EL (cell line): ENCODE measurements at places on chromosomes 5 and 9.

- DNase-seq, result no peak
Measured at GRCh38 chr5:851553-851952, 767 bp upstream of the ZDHHC11 start.

- peak; percentile 93 for DNase-seq
Measured at GRCh38 chr9:33452828-33453271, 5.5 kb upstream of the AQP3 start.

- DNase-seq, result no peak
Measured at GRCh38 chr5:77425420-77425819, 66.7 kb downstream of the WDR41 start.

GRCh38 chr9:16625811-16626210 is 244.7 kb downstream of the BNC2 start:
- peak; percentile 75 for DNase-seq

- DNase-seq, result peak; percentile 8
Measured at GRCh38 chr5:83554686-83555085, 83.1 kb downstream of the VCAN start.

DNA sequence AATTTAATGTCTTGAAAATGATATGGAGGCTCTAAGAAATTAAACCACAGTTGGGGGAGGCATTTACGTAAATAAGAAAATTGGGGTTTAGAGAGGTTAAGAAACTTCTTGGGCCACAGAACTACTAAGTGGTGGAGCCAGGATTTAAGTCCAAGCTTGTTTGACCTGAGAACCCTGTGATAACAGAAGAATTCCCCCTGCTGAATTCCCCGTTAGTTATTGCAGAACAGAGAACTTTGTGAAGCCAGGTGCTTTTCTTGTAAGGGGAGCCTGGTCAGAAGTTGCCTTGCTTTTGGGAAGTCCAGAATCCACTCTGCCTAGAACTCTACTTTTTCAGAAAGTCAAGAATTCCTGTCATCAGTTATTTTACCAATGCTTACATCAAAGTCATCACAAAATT is 309.3 kb upstream of the SEMA6A start:
- DNase-seq, result no peak

- DNase-seq, result no peak
Measured at GRCh38 chr5:32646061-32646969, 61.0 kb downstream of the SUB1 start.

DNA sequence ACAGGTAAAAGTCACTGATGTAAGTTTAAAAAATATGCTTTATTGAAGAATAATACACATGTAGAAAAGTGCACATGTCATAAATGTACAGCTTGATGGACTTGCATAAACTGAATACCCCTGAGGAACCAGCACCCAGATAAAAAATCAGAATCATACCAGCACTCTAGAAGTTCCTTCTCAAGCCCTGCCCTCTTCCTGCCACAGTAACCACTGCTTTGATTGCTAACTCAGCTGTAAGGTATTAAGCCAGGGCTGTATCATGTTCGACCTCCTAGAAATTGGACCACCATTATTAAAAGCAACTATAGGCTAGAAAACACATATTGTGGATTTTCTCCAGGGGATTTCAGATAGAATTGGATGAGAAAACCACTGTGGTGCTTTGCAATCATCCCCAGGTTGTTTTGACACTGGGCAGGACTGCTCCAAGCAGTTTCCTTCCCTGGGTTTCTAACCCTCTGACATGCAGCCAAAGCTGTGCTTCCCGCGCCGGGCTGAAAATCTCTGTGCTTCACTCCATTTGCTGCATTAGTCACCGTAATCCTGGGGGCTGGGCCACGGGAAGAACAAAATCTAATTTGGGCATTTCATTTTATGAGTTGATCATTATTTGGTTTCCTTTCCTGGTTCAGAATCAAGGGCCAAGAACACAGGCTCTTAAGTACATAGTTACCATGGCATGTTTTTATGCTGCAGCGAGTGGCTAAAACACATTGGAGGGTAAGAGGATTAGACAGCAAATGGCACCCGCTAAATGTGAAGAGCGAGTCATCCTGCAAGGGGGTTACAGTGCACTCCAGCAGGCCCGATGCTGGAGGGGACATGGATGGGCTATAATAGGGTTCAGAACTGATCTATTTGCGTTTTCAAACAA is 139.4 kb upstream of the IL12B start:
- DNase-seq, result no peak

- no peak for DNase-seq
Measured at GRCh38 chr9:15635752-15636151, 82.9 kb downstream of the CCDC171 start.

DNA sequence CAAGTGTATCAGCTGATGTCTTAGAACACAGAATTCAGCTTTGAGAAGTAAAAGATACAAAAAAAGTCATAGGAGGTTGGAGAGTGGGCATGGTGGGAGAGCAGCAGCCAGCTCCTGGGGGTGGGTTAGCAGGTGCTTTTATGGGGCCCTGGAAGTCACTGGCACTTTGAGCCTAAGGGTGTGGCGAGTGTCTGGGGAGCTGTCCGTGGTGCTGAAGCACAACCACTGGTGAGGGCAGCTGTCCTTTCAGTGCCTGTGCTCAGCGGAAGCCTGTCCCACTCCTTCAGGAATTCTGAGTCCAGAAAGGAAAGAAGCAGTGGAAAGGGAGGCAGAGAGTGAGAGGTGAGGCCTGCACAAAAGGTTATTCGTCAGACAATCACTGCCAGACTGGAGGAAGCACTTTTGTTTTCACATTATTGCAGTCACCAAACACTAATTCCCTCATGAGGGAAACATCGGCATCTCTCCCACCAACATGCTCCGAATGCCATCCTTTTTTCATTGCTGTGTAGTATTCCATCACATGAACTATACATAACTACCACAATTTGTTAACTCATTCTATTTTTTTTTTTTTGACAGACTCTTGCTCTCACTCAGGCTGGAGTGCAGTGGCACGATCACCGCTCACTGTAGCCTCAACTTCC is 59.4 kb upstream of the RAPGEF1 start:
- DNase-seq, result peak; percentile 41

DNA sequence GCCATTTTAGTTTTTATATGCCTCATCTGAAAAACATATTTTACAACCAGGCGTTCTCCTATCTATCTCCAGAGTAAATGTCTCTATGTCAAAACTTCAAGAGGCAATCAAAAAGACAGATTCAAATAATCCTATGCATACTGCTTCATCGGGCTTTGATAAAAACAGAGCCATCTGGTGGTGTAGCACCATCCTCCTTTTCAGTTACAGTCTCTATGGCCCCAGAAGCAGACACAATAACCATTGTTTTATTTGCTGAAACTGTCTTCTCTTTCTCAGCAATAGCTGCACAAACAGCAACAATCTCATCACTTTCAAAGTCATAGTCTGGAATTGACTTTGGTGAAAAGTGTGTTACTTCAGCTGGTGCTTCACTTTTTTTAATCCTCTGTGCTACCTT is 36.3 kb downstream of the PTGER4 start:
- no peak for DNase-seq

- no peak for DNase-seq
Measured at GRCh38 chr9:105065098-105066088, 137.4 kb upstream of the ABCA1 start.

GRCh38 chr5:157952374-157952685 is 93.4 kb upstream of the CLINT1 start:
- DNase-seq, result no peak

DNA sequence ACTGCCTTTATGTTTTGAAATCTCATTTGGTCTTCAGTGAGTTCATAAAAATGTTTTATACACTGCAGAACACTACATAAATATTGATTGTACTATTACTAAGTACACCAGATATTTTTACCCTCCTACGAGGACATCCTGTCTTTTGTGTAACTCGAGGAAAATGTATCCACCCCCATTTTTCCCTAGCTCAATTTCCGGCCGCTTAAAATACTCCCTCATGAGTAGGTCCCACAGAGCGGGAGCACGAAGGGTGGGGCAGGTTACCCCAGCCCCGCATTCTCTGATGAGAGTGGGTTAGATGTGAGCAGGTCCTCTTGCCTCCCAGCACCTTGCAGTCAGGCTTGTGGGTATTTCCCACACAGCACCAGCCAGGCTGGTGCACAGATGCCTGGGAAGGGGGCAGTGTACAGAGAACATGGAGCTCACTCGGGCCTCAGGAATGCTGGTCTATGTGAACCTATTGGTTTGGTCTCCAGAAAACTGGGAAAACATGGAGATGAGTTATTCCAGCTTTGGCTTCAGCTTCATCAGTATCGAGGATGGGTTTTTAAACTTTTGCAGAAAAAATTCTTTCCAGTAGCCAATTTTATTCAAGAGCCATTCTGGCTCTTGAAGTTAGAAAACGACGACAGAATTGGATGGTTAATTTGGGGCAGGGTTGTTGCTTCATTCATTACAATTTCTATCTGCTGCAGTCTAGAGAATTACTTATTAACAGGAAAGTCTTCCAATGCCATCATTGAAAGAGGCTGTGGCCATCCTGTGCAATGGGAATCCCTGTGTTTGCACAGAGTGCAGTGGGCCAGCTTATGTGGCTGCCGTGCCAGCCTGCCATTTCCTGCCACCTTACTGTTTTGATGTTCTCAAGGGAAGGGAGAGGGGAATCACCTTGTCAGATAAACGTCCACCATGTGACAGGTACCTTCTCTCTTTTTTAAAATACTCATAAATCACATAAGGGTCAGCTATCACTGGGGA is 73.2 kb downstream of the WDR41 start:
- DNase-seq, result peak; percentile 30
